ENCODE measurements at places on chromosomes 5 and 9.
A peak's percentile ranks its signal among the peaks of the same experiment; 100 is the strongest.

DNA sequence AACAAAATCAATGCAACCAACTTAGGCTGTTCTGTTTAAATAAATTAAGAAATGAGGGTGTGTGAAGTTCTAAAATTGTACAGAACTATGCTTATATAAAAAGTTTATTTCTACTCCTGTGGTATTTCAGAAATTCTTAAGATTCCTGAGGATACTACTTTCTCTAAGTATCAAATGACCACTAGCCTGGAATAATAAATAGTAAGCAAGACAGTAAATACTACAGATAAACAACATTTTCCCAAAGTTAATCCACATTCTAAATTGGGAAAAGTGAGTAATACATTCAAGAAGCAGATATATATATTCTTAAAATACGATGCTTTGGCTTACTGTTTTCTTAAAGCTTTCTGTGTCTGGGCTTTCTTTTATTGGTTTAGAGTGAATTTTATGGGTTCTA is 29.5 kb downstream of the CCNH start:
- peak; percentile 2 for DNase-seq

GRCh38 chr9:119086590-119086989 is 282.6 kb downstream of the BRINP1 start:
- DNase-seq: no peak

DNA sequence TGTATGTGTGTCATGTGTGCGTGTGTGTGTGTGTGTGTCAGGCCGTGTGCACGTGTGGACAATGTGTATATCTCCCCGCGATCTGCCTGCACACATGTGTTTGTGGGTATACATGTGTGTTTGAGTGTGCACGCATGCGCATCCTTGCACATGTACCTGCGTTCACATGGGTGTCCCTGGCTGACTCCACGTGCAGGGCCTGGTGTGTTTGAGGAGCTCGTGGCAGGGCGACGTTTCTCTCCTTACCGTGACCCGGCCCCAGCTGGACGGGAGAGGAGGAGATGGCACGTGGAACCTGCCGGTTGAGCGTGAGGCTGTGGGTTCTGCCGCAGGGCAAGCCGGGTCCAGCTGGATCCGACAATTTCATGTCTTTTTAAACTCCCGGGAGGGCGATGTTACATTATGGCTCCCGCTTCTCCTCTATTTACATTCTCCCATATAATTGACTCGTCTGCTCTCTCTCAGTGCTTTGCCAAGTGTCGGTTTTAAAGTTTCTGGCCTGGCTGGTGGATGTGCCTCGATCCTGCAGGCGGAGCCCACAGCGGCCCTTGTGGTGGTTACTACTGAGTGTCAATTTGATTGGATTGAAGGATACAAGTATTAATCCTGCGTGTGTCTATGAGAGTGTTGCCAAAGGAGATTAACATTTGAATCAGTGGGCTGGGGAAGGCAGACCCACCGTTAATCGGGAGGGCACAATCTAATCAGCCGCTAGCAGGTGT is 5.9 kb downstream of the COL5A1 start:
- no peak for DNase-seq

GRCh38 chr9:36123515-36123914 is 13.0 kb upstream of the GLIPR2 start:
- no peak for DNase-seq

GRCh38 chr9:3054017-3054586 is 210.2 kb upstream of the PUM3 start:
- DNase-seq: no peak

- no peak for DNase-seq
These were observed 16.1 kb downstream of the ZNF608 start for GRCh38 chr5:124730381-124730780.

- no peak for DNase-seq
These were observed 47.6 kb upstream of the HOMER1 start for GRCh38 chr5:79561525-79561893.

GRCh38 chr5:124878583-124879342 is 132.3 kb upstream of the ZNF608 start:
- DNase-seq: no peak

GRCh38 chr5:178496642-178497041 is 93.6 kb downstream of the COL23A1 start:
- no peak for DNase-seq

DNA sequence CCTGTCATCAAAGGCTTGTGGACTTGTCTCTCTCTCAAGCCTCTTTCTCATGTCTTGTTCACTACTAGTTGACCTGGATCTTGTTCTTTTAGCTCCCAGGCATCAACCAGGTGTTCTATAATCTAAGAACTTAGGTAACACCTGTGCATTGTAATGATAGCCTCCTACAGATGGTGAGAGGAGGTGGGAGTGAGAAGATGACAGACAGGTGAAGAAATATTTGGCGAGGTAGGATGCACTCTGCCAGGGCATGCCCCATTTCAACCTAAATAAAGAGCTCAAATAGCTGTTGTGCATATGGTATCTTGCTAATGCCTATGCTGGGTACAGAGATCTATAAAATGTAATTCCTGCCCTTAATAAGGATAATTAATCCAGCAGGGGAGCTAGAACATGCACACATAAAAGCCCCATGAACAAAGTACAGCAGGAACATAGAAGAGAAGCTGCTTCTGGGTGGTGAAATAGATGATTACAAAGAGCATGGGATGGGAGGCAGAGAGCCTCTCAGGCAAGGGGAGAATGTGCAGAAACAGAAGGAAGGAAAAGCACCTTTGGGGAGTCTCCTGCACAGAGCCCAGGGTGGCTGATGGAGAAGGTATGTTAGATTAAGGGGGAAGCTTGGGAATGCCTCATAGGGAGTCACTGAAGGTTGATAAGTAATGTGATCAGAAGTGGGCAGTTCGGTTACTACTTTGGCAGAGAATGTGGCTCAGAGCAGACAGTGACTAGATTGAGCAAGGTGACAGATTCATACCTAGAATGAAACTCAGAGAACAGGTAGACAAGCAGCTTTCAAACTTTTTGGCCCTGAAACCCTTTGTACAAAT is 28.0 kb upstream of the PLIN2 start:
- DNase-seq: no peak

DNA sequence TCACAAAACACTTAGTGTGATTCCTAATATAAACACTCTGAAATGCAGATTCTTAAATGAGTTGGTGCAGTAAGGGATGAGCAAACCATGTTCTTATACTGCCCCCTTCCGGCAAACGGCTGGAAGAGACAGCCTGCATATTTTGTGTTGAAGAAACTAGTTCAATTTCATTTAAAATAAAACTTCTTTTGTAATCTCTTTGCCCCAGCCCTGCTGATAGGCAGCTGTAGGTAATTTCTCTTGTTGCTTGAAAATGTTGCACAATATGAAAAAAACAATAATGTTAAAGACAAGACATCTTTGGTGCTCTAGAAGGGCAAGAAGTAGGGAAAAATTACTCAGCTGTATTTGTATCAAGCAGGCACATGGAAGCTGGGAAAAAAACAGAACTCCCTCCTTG is 89.7 kb upstream of the CCNG1 start:
- peak; percentile 30 for DNase-seq

DNA sequence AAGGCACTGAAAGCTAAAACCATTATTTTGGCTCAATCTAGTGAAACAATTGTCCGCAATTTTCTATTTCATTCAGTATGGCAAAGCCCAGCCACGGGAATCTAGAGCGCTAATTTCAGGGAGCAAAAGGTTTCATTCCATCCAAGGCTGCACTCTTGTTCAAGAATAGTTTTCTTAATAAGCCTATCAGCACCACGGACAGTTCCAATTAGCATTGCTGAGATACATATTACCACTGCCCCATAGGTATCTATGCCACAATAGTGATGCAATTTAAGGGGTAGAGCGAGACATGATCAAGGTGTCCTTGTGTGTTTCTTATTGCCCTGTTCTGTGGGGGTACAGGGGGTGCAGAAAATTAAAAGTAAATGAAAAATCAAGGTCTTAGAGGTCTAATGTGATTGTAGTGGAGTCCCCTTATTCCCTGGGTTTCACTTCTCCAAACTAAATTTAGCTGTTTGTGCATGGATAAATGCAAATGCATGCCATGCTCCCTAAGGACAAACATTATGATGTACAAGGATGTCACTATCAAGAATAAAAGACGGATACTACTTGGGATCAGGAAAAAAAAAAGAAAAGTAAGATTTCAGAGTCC is 45.5 kb downstream of the SPOCK1 start:
- DNase-seq: peak; percentile 35

DNA sequence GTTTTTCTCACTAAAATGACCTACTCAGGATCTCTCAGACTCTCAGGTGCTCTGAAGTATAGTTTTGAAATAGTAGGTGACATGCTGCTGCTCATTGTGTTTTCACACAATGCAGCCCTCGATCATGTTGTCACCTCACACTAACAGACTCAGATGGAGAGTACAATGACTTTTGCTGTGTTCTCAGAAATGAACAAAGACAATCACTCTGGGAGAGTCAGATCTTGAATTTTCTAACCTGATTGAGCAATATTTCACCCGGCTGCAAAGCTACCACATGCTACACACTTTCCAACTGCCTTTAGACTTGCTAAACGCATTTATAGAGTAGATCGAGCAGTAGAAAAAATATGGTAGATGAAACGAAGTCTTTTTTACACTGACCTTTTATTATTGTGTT is 113.4 kb downstream of the ST8SIA4 start:
- DNase-seq: no peak

GRCh38 chr5:111734013-111734412 is 23.0 kb downstream of the NREP start:
- DNase-seq: no peak

DNA sequence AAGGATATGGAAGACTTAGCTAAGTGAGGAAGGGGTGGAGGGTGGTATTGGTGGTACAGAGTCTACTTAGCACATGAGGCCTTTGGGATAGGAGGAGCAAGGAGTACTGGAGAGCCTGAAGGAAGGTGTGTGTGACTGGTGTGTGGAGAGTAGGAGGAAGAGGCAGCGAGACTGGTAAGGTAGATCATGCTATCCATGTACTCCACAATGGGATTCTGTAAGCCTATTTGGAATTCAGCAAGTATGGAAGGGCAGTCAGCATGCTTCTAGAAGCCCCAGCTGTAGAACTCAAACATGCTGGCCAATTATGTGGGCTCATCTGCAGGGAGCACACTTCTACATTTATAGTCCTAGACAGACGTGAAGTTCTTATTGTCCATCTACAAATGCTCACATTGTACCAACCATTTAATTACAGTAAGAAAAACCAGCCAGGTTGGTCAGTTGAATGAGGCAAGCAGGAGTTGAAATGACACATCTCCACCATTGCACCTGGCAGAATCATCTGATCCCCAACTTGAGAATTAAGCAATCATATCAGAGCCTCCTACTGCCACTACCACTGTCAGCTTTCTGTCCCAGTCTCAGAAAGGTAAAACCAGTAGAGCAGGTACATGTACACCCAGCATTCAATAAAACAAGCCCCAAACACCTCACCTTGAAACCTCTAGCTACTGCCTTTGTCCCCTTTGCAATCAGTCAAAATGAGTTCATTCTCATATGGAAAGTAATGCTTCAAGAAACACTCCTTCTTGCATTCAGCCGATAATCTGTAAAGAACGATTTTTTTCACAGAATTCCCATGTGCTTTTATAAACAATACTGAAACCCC is 60.9 kb upstream of the GLRX start:
- DNase-seq: no peak

GRCh38 chr9:123091459-123091858 is 58.0 kb downstream of the GPR21 start:
- no peak for DNase-seq

DNA sequence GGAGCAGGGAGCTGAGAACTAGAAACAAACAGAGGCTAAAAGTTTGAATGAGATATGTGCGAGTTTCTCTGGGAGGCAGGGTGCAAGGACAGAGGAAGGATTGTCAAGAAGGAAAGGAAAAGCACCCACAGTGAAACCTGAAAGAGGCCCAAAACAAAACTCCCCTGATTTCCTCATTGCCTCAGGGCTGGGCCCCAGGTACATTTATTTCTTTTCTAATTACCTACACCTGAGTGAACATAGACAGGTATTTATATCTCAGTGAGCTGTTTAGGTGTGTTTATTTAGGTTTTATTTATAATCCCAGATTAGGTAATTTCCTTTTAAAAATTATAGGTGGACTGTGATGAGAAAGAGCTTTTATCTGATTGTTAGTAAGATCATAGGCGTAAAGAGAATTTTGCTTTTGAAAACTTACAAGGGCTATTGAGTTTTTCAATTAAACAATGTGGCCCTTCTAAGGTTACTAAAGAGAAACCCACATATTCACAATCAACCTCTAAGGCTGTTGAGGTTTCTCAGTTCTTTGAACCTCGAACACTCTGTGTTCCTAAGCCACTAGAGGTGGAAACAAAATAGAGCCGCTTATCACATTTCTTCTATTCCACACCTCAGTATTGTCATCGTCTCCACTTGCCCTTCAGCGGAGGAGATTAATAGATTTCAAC is 344.8 kb downstream of the ZNF608 start:
- no peak for DNase-seq

GRCh38 chr5:57422993-57423392 is 59.6 kb downstream of the ACTBL2 start:
- DNase-seq: no peak

Data from HFF-Myc (cell line).